ENCODE measurements at places on chromosomes 7 and 10.

DNA sequence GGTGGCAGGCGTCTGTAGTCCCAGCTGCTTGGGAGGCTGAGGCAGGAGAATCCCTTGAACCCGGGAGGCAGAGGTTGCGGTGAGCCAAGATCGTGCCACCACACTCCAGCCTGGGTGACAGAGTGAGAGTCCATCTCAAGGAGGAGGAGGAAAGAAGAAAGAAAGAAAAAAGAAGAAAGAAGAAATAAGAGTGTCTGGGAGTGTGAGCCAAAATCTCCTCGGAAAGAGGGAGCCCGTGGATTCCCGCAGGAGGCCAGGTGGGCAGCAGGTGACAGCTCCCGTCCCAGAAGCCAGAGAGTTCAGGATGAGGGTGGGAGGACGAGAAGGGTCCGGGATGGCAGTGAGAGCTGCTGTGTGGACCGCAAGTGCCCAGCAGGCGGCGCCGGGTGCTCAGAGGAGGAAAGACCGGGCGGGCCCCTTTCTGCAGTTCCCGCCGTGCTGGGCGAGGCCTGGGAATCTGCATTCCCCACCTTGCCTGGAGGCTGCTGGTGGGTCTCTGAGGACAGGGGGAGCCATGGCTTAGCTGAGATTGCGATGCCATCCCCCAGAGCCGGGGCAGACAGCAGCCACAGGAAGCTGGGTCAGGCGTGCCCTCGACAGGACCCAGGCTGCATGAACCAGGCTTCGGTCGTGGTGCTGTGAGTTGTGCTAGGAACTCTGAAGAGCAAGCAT lies 17.1 kb upstream of the AMZ1 start:
- peak; percentile 96 for DNase-seq

- DNase-seq = no peak
Observed at GRCh38 chr10:133140417-133141143, 19.4 kb upstream of the KNDC1 start.

- no peak for DNase-seq
Observed at GRCh38 chr7:2016761-2017480, 215.8 kb downstream of the MAD1L1 start.

DNA sequence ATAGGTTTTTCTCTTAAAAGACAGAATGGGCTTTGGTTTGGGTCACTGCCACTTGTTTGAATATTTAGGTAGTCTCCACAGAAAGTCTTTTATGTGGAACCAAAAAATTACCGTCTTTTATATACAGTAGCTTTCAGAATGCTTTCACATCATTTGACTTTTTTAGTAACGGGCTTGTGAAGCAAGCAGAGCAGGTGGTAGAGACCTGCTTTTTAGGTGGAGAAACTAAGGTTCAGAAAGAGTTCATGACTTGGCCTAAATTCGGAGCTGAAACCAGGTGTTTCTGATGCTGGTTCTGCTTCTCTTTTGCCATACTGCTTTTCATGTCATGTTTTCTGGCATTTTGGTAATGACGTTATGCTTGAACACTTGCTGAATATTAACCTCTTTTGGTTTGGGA lies 36.3 kb downstream of the GARS1 start:
- DNase-seq = no peak

DNA sequence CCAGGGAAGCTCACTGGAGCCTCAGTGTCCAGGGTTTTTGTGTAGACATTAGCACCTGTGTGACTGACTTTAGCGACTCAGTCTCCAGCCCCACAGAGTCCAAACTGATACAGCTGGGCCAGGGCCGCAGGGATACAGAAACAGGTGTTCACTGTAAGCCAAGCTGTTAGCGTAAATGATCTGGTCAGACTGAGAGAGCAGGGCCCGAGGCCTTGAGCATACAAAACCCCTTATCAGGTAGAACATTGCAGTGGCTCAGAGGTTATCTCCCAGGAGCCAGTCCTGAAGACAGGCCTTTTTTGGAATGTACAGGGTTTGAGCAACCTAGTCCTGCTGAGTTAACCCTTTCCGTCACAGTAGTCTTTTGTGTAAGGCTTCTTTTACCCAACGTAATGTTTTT lies 25.0 kb downstream of the LHPP start:
- DNase-seq = no peak

Data from posterior cingulate gyrus (tissue), 11 donors.